Adipocyte (in vitro differentiated cells): ENCODE measurements at places on chromosomes 11 and 22.

DNA sequence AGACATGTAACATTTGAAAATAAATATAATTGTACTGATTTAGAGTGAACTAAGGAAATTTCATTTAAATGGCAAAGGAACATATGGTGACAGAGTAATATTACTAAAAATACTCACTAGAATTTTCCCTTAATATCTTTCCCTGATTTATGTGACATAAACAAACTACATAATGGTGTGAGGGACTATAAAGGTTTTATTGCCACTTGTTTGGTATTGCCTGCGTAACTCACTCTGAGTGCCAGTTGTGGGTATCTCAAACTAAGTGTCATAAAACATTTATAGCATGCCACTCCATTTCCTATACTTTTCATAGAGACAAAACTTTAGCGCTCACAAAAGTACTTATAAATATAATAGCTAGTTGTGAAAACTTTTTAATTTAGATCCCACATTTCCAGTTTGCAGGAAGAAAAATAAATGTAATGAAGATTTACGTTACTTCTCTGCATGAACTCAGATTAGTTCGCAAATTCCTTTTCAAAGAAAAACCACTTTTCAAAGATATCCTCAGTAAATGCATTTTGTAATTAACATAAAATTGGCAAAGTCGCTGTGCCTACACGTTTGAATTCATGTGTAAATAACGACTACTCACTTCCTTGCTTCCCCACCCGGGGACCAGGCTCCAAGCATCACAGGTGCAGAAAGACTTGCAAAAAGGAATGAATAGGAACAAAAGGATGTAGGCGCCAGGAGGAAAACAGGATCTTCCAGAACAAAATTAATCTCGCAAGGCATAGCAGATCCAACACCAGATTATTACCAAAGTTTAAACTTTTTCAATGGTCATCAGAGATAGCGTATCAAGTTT is 1.6 kb upstream of the QSER1 start:
- no peak for DNase-seq

GRCh38 chr11:46529095-46529905 is 64.5 kb downstream of the AMBRA1 start:
- DNase-seq: peak; percentile 80

- no peak for DNase-seq
Observed at GRCh38 chr11:73393011-73393380, 16.8 kb downstream of the RELT start.

- DNase-seq: peak; percentile 49
Observed at GRCh38 chr11:117071344-117071787, 26.9 kb downstream of the SIK3 start.

- DNase-seq: no peak
Observed at GRCh38 chr11:119519796-119520195, 96.8 kb upstream of the THY1 start.

DNA sequence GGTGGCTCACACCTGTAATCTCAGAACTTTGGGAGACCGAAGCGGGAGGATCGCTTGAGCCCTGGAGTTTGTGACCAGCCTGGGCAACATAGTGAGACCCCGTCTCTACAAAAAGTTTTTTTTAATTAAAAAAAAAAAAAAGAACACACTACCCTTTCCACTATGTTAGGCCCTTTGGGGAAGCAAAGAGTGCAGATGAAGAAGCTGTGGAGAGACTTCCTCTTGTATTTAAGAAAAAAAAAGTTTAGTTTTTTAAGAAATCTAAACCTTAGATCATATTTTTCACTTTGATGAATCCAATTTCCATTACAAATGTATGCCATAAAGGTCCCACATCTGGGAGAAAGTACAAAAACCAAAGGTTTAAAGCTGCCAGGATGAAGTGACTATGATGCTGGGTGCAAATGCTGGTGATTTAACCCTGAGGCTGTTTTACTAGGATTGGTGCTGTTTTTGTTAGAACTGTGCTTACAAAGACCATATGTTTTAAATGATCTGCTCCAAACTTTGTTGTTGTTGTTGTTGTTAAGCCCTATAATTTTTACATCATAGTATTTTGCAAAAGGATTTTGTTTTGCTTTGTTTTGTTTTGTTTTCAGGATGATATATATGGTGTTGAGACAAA is 28.9 kb upstream of the ACER3 start:
- DNase-seq: peak; percentile 53

DNA sequence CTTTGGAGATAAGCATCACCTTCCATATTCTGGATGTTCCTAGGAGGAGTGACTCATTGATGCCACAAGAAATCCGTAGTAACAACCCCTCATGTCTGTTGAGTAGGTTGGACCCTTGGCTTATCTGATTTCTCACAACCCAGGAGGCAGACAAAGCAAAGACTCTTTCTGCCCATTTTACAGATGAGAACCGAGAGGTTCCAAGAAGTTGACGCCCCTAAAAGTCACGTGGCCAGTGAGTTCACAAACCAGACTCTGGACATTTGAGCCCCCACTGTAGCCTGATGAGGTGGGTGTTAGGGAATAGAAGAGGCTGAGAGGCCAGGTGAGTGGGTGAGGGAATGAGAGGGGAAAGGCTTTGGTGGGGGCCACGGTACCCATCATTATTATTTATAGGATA is 70.3 kb downstream of the TSPAN18 start:
- no peak for DNase-seq

GRCh38 chr11:65590240-65590738 is 5.3 kb downstream of the KCNK7 start:
- DNase-seq: no peak

GRCh38 chr22:40178417-40179409 is 988 bp downstream of the TNRC6B start:
- peak; percentile 71 for DNase-seq

- peak; percentile 43 for DNase-seq
Observed at GRCh38 chr11:63599211-63600122, 14.8 kb downstream of the PLAAT3 start.

GRCh38 chr11:117591316-117592039 is 205.5 kb downstream of the DSCAML1 start:
- DNase-seq: no peak

GRCh38 chr11:74255741-74256375 is 55.6 kb downstream of the P4HA3 start:
- DNase-seq: peak; percentile 84

- no peak for DNase-seq
Observed at GRCh38 chr11:117898059-117898458, 21.6 kb upstream of the FXYD6 start.

DNA sequence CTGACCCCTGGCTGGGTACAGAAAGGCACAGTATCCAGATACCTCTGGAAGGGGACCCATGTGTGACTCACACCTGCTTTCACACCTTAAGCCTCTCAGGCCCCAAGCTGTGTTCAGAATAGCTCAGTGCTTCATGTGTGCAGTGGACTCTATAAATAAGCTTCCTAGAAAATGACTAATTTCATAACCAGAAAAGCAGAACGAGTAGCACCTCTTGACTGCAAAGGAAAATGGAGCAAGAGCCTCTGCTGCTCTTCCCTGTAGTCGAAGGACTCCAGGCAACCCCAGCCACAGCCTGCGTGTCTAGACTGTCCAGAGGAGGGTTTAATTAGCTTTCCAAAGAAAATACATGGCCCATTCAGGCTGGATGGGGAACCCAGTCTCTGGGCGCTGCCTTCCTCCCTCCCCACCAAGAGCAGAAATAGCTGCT is 23.1 kb downstream of the PTPN5 start:
- no peak for DNase-seq

GRCh38 chr22:16806401-16806800 is 18.8 kb downstream of the XKR3 start:
- DNase-seq: no peak

GRCh38 chr11:80515097-80515496 is 1074.3 kb upstream of the TENM4 start:
- no peak for DNase-seq

- no peak for DNase-seq
Observed at GRCh38 chr11:20017320-20017719, 143.0 kb downstream of the DBX1 start.

- no peak for DNase-seq
Observed at GRCh38 chr22:34993548-34993947, 72.4 kb upstream of the ISX start.

DNA sequence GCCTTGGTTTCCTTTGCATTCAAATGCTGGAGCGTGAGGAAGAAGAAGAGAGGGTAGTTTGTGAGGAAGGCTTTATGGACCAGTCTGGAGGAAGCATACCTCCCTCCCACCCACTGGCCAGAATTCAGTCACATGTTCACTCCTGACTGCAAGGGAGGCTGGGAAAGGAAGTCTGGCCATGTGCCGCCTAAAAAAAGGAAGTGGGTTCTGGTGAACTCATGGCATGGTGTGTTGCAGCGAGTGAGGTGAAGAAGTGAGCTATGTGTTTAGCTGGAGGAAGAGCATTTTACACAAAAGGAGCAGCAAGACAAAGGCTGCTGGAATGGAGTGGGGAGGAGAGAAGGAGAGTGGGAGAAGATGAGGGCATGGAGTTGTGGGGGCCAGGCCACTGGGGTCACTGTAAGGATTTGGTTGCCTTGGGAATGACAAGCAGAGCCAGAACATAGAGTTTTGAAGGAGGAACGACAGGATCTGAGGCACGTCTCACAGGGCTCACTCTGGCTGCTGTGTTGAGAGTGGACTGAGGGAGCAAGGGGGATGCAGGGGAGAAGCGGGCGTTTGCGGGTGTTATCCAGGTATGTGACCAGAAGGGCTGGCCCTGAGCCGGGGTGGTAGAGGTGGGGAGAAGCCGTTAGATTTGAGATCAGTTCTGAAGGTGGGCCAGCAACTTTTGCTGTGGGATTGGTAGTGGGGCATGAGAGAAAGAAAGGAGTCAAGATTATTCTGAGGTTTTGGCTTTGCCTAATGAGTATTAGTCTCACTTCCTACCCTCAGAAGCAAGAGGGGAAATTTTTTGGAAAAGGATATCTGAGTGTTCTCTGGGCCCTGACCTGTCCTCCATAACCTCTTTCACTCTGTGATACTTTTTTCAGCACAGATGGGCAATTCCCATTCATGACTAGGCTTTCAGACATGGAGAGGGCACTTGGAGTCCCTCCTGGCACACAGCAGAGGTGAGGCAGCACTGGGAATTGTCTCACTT is 26.4 kb downstream of the BMAL1 start:
- no peak for DNase-seq

DNA sequence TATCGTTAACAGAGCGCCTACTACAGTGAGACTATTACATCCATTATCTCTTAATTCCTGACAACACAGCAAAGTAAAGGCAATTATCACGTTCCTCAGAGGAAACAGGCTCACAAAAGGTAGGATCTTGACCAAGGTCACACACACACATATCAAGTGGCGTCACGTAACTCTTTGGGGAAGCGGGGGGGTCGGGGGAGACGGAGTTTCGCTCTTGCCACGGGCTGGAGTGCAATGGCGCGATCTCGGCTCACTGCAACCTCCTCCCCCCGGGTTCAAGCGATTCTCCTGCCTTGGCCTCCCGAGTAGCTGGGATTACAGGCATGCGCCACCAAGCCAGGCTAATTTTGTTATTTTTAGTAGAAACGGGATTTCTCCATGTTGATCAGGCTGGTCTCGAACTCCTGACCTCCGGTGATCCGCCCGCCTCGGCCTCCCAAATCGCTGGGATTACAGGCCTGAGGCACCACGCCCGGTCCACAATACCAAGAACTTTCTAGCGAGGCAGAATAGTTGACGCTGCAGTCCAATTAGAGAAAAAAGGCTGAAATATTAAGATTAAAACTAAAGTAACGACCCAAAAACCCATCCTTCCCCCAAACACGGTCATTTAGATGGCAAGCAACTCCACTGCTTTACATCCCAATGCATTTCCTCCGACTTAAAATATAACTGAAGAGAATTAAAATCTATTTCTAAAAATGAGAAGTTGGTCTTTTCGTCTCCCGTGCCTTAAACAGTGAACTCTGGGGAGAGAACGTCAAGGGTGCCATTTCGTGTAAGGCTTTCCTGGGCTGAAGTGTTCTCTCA is 1.2 kb downstream of the DDX17 start:
- peak; percentile 69 for DNase-seq

DNA sequence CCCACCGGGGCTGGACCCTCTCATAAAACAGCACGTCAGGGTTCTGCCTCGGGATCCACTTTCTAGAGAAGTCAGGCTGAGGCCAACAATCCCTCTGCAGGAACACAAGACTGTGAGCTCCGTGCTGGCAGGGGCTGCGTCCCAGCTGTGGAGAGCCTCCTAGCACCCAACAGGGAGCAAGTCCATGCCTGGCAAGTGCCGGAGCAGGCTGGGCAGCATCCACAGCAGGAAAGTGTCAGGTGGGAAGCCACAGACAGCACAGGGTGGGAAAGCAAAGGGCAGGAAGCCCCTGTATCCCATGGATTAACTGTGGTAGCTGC is 682.3 kb downstream of the TBC1D22A start:
- DNase-seq: no peak

- DNase-seq: no peak
Observed at GRCh38 chr11:1222491-1223345, at the start of gene MUC5B. Gene MUC5B, plus strand, starts transcription at chr11:1223066. Its CDS starts 58 bp downstream, at chr11:1223124.

- DNase-seq: no peak
Observed at GRCh38 chr11:116114198-116114651, 610.0 kb upstream of the CADM1 start.

DNA sequence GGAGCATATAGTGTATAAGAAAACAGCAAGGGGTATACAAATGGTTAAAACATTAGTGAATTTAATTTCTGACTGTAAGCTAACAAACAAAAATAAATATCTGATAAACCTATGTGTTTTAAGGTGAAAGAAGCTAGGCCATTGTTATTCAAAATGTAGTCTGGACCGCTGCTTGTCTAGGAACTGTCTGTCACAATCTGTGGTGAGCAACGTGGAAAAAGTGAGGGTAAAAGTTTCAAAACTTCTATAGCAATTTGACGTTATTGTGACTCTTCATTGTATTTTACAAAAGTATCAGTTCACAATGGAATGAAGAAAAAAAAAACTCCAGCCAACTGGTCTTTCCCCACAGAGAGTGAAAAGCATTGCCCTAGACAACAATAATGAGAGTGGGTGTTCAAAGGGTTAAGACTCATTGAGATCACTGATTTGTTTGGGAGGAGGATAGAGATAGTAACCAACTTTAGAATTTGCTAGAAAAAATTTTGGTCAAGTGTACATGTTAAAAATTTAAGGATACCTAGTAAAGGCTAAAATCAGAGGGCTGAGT is 79.1 kb downstream of the UVRAG start:
- DNase-seq: no peak

DNA sequence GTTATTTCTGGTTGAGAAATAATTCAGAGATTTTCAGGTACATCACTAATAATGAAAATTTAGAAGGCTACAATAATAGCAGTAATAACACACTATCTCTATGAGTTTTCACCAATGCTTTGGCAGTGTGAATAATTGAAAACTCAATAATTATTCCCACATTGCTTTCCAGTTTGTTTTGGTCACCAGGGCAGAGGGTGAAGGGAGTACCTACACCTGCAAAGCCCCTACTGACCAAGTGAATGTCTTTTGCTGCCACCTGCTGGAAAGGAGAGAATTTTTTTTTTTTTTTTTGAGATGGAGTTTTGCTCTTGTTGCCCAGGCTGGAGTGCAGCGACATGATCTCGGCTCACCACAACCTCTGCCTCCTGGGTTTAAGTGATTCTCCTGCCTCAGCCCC is 3.2 kb downstream of the NELL1 start:
- DNase-seq: peak; percentile 4

DNA sequence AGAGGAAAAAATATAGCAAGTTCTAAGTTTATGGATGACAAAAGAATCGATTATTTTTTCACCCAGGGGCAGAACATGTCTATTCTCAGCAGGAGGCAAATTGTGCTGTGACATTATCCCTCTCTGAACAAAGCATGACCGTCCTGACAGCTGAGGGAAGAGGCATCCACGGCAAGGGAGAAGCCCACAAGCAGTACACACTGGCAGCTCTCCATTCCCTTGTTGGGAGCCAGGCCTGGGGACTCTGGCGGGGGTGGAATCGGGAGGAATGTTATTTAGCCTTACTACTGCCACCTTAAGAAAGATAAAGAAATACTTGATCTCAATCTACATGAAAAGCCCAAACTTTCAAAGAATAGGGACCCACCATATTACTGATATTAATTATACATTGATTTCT is 3.4 kb downstream of the KIRREL3 start:
- peak; percentile 35 for DNase-seq
